ENCODE measurements at places on chromosomes 16 and 17. TPM values are rescaled to one million over a fixed set of nuclear protein-coding genes. Genes with fewer than 3 reads are reported as not detected.

The MMP25 gene
- total RNA-seq: 2.5 TPM

DNA sequence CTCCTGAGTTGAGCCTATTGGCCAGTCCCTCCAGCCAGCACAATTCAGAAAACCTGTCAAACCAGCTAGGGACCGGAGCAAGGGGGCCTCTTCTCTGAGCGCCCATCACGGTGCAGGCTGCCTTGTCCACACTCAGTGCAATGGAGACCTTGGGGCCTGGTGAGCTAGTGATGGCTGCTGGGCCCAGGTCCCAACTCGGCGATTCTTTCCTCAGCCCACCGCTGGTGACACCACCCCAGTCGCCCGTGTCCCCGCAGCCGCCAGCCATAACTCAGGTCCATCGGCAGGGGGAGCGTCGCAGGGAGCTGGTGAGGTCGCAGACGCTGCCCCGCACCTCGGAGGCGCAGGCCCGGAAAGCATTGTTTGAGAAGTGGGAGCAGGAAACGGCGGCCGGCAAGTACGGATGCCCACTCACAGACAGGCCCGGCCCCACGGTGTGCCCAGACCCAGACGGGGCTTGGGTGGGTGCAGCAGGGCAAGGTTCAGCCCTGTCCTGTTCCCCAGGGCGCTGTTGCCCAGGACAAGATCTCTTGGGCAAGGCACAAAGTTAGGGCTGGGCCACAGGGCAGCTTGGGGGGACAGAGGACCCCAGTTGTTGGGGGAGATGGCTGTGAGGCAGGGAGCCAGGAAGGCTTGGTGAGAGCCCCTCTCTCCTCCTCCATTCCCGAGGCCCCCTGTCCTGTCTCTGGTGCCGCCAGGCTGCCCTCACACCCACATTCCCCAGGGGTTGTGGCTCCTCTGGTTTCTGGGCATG is 10.8 kb downstream of the SMTNL2 start:
- DNase-seq: no peak

DNA sequence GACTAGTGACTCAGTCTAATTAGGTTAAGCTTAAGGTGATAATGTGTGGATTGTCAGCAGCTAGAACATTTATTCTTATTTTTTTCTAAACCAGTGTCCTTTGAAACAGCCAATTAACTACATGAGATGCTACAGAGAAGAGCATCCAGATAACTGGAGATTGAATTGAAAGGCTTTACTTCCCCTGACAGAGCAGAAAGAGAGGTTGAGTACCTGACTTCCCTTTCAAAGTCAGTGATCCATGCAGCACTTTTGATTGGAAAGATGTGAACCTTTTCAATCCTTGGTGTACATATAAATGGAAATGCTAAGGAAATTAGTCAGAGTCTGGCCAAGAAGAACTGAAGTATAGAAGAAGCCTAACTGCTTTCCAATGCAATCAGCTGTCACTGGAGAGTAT is 653.8 kb downstream of the CDH8 start:
- DNase-seq: no peak

DNA sequence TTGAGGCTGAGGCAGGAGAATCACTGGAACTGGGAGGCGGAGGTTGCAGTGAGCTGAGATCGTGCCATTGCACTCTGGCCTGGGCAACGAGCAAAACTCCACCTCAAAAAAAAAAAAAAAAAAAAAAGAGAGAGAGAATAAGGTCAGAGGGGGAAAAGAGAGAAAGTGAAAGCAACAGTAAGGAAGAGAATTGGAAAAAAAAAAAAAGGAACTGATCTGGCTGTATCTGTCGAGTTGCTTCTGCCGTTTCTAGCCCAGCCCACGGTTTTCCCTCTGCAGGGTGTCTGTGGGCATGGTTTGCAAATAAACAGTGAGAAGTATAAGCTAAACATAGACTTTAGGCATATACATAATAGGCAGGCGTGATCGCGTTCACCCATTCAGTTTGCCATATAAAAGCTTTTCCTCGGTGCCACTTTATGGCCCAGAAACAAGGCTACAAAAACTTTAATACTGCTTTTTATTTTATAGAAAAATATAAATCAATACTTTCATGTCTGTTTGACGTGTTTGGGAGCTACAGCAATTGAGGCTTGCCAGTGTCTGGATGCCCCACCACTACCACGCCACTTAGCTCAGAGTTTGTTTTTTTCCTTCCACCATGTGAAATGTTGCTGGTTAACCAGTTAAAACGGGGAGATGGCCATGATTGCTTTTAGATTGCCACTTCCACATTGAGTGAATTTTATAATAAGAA is 436.7 kb downstream of the MAF start:
- no peak for DNase-seq

GRCh38 chr17:79587945-79588344 is 22.9 kb downstream of the RBFOX3 start:
- DNase-seq: no peak

DNA sequence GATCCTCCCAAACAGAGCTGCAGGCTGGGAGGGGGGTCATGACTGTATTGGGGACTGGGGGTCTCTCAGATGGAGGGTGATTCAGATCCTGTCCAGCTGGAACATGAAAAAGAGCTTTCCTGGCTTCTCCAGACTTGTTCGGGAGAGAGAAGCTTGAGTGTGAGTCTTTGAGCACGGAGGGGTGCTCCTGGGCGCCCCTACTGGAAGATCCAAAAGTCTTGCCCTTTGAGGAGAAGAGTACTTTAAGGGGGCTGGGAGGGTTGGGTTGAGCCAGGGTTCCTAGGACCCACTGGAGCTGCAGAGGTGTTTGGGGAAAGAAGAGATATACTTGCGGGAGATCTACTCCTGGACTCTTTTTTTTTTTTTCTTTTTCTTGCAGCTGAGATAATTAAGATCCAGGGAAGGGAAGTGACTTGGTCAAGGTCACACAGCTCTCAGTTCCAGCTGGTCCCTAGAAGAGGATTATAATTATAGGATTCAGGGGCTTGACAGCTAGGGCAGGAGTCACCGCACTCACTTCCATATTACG is 8.4 kb downstream of the RARA start:
- peak; percentile 46 for DNase-seq

GRCh38 chr17:2691069-2691871 is 20.3 kb downstream of the CLUH start:
- DNase-seq: no peak

GRCh38 chr16:64615630-64616280 is 506.1 kb downstream of the CDH11 start:
- DNase-seq: no peak

The SPEM3 gene
- total RNA-seq: not detected

DNA sequence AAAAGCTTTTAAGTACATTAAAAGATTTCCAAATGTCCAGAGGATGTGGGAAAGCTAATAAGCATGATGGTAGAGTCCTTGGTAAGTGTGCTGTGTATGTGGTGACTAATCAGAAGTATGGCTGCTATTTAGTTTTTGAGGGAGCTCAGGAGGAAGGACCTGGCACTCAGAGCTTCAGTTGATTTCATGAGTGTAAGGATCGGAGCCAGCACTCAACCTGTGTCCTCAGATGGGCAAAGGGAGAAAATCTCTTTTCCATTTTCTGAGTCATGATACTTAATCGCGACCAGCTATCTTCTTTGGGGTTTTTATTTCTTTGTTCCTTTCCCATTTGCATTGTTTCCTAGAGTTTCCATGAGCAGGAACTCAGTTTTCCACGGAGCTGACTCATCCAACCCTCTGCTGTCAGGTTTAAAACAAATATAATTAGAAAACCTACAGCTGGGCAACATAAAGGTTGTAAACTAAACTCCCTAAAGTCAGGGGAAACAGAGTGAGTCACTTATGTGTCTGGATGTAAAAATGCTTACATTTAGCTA is 125.4 kb downstream of the MAP2K6 start:
- no peak for DNase-seq

DNA sequence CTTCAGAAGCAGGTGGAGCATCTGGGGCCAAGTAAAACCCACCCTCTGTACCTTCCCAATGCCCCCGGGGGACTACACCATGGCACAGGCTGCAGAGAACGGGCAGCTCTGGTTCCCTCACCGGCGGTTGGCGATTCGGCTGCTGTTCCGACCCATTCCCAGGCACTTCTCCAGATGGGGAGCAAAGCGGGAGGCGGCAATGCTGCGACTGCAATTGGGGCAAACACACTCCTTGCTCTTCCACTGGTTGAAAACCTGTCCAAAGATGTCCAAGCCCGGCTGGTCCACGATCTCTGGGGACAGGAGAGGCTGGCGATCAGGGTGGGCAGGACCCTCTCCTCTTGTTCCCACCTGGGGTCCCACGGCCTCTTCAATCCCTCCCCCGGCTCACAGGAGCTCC is 2.6 kb downstream of the ATXN7L3 start:
- DNase-seq: no peak

- DNase-seq: no peak
Measured at GRCh38 chr17:49362723-49363117, 670 bp upstream of the ZNF652 start.
